ENCODE measurements at places on chromosomes 16 and 17. TPM values are rescaled to one million over a fixed set of nuclear protein-coding genes. Genes with fewer than 3 reads are reported as not detected.

DNA sequence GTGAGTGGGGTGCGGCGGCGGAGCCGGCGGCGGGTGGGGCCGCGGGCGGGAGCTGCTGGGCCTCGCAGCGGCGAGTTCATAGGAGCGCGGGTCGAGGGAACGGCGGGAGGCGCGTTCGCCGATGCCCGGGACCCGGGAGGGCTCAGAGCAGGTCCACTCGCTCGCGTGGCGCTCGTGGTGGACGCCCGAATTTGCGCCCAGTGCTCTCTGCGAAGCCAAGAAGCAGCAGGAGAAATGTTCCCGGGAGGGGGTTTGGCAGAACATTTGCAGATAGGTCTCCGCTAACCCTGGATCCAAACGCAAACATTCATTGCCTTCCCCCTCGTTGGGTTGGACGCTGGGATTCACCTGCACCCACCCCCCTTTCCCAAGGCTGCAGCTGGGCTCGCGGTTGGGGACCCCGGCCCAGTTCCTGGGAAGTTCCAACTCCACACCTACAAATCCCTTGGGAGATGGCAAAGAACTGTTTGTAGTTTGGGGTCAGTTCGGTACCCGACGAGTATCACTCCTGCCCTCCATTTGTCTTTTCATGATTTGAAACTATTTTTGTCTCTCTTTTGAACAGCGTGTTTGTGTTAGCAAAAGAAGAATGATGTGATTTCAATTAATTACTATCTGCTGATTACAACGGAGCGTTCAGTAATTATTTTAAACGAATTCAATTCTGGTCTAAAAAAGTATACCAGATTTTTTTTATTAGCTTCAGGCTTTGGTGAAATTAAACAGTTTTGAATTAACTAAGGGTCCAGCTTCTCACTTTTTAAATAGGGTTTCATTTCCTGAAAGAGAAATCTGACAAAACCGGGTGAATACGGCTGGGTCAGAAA is 2.3 kb downstream of the NTN1 start:
- DNase-seq = no peak

DNA sequence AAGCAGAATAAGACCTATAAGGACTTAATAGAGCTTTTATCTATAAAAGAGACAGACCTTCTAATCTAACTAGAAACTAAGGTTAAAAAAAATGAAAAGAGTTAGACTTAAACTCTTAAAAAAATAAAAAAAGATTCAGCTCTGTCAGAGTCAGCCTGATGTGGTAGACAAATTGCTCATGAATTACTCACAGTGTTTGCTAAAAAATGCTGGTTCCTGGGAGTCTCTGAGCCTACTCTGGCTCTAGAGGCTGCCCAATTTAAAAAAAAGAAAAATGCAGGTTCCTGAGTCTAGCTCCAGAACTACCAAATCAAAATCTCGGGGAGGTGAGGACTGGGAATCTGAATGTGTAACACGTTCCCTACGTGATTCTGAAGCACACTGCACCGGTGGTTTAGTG is 18.1 kb downstream of the SOST start:
- DNase-seq = peak; percentile 31

Gene KRT12
- total RNA-seq = not detected

Gene SLC16A11
- total RNA-seq = 0.49 TPM

GRCh38 chr17:12600349-12600748 is 65.3 kb upstream of the MYOCD start:
- no peak for DNase-seq

Gene PITPNM3
- total RNA-seq = 0.12 TPM

DNA sequence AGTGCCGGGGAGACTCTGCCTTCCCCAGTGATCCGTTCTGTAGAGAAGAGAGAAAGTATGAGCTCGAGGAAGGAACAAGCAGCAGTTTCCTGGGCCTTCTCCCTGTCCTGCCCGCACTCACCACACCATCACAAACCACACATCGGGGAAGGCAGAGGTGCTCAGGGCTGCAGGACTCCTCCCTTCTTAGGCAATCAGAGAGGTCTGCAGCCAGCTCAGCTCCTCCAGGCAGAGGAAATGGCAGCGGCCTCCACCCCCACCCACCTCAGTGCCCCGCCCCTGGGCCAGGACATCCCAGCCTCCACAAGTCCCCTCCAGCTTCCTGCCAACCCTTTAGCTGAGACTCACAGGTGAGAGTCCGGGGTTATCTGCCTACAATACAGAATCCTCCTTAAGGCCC is 2.0 kb downstream of the ZNF319 start:
- no peak for DNase-seq
